ENCODE measurements at places on chromosomes 5 and 9.

DNA sequence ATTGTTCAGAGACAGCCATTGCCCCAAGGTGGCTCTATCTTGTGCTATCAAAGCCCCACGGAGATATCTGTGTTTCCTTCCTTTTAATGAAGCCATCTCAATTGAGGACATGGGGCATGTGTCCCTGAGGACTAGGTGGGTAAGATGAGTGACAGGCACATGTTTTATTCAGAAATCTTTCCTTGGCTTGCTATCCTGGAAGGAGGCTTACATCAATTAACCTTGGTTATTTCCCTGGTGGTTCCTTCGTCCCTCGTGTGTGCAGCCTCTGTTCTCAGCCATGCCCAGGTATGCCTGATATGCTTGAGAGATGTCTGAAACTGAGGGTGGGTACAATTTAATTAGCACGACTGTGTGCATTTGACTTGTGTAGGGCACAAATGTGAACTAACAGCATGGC lies 102.2 kb upstream of the TUT7 start:
- DNase-seq: no peak

GRCh38 chr5:132979367-132979940 lies 16.0 kb upstream of the AFF4 start:
- no peak for DNase-seq

DNA sequence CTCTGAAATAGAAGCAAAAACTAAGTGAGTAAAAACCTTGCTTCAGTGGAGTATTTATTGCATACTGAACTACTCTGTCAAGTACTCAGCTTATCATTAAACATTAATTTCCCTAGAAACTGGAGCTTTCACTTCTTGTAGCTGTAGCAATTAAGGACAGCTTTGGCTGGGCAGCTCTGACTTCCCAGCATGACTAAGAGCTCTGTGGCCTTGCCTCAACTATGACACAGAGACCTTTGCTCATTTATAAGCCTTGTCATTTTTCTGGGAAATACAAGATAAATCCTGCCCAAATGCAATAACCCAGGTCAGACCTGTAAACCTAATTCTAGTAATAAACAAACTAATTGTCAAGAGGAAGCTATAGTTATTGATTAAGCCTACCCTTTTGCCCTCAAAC lies 65.4 kb upstream of the STK32A start:
- no peak for DNase-seq

- no peak for DNase-seq
Measured at GRCh38 chr9:110835404-110835803, 166.8 kb downstream of the MUSK start.

- DNase-seq: no peak
Measured at GRCh38 chr9:78678877-78679276, 382.0 kb downstream of the PSAT1 start.

DNA sequence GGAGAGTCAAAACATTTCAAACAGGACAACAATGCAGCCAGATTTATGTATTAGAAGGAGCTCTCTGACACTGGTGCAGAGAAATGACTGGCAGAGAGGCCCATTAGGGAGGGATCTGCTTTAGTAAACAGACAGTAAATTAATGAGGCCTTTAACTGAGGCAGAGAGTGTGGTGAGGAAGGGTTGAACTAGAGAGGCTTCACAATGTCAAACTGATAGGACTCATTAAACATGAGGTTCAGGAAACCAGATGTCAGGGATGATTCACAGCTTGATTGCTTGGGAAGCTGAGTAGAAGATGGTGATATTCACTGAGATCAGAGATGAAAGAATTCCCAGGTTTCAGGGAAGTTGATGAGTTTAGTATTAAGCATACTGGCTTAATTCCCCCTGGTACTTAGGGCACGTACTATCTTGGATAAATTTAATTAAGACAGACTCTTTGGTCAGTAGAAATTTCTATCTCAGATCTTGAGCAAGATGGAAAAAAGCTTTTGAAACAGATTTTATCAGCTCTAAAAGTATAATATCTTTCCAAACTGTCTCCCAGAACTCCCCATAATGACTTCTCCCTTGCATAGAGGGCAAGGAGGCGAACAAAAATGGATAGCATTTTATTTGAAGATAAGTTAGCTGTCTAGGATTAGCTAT lies 8.6 kb upstream of the MUSK start:
- no peak for DNase-seq

Measured in head of caudate nucleus (tissue), 42 donors.